ENCODE measurements at places on chromosomes 16 and 17. TPM values are rescaled to one million over a fixed set of nuclear protein-coding genes. Genes with fewer than 3 reads are reported as not detected.

KRTAP4-11 gene
- total RNA-seq: not detected

PLCG2 gene
- 25.6 TPM for total RNA-seq

ZSCAN10 gene
- 0.48 TPM for total RNA-seq

ASPHD1 gene
- 0.82 TPM for total RNA-seq

HOXB6 gene
- total RNA-seq: 0.51 TPM

MYH11 gene
- total RNA-seq: not detected

HSF4 gene
- total RNA-seq: 63.4 TPM

CD300LG gene
- not detected for total RNA-seq

Measured in activated T-cell treated with anti-CD3 and anti-CD28 coated beads, Interleukin-2, amount 50 U/mL, for 72 hours (primary cell).